ENCODE measurements at places on chromosomes 7 and 10.

GRCh38 chr7:100563809-100564400 lies 9.8 kb downstream of the SAP25 start:
- peak; percentile 68 for DNase-seq

GRCh38 chr10:251982-252582 lies 116.8 kb downstream of the ZMYND11 start:
- DNase-seq, result no peak

- DNase-seq, result no peak
Observed at GRCh38 chr7:9231630-9232121, 798.3 kb downstream of the NXPH1 start.

- no peak for DNase-seq
Observed at GRCh38 chr10:102267748-102268147, 22.4 kb downstream of the GBF1 start.

GRCh38 chr7:121401896-121402295 lies 5.8 kb upstream of the FAM3C start:
- DNase-seq, result no peak

GRCh38 chr7:66344166-66344565 lies 139.0 kb downstream of the TPST1 start:
- no peak for DNase-seq

DNA sequence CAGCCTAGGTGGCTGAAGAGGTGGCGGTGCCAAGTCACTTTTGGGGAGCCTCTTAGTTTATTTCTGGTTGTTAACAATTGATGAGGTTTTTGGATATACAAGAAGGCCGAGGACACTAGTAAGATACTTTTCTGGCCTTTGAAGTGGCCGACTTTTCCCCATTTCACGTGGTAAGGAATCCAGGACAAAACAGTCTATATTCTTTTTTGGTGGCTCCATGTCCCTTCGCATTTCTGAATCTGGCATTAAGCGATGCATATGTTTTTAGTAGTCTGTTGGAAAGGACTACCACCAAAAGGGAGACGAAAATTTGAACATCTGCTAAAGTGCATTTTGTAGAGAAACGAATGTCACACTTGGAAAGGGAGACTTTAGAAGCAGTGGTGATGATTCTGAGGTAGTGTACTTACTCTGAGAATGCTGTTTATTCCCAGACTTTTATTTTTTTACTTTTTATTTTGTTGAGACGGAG lies 1.5 kb downstream of the MLLT10 start:
- peak; percentile 41 for DNase-seq

GRCh38 chr10:51007781-51008180 lies 66.5 kb upstream of the PRKG1 start:
- no peak for DNase-seq

GRCh38 chr7:71486856-71487628 lies 355.1 kb downstream of the GALNT17 start:
- DNase-seq, result no peak

GRCh38 chr7:21690705-21691104 lies 147.9 kb downstream of the DNAH11 start:
- no peak for DNase-seq

DNA sequence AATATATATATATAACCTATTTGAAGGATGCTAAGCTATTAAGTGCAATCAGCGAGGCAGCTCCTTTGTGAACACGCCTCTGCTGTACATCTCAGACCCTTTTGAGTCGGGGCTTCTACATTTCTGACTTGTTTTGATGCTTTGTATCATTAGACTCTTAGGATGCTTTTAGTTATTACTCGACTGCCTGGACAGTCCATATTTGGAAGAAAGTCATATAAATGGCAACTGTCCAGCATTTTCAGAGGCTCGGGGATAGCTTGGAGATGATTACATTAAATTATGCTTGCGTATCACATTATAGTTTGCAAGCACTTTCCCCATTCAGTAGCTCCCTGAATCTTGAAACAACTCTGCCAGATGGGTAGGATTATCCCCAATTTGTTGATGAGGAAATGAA lies 257.9 kb downstream of the PTEN start:
- DNase-seq, result no peak

- DNase-seq, result no peak
Observed at GRCh38 chr7:90710466-90710850, 114.3 kb downstream of the CDK14 start.

- no peak for DNase-seq
Observed at GRCh38 chr7:64485623-64486022, 77.2 kb downstream of the ZNF680 start.

DNA sequence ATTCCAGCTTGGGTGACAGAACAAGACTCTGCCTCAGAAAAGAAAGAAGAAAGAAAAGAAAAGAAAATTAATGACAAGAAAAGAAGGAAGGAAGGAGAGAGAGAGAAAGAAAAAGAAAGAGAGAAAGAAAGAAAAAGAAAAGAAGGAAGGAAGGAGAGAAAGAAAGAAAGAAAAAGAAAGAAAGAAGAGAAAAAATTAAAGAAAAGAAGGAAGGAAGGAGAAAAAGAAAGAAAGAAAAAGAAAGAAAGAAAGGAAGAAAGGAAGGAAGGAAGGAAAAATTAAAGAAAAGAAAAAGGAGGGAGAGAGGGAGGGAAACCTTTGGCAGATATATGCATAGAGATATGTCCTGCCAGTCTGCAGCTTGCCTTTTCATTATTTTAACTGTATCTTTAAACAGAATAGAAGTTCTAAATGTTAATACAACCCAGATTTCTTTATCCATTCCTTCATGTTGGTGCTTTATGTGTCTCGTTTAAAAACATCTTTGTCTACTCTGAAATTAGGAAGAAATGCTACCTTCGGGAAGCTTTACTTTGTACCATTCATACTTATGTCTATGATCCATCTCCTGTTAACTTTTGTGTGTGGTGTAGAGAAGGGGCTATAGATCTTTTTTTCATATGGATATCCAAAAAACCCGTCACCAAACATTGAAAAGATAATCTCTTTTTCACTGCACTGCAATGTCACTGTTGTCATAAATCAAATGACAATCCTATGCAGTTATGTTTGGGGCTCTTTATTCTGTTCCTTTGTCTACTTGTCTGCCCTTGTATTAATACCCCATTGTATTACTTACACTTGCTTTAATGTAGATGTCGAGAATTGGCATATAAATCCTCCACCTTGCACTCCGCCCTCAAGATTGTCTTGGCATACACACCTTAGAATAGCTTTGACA lies 70.8 kb downstream of the VSTM4 start:
- DNase-seq, result no peak

DNA sequence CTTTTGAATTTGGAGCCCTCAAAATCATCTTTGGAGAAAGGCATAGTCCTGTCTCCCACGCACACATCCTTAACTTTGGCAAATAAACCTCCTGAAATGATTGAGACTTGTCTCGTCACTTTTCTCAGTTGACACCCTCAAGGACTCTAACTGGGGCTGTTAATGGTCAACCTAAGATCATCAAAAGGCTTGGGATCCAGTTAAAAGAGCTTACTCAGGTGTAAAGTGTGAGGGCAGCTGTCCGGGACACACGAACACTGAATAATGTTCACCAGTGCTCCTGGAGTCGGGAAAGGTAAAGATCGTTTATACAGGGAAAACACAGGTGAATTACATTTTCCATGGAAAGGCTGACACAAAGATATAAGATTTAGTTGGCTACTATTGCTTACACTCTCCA lies 84.7 kb downstream of the PAXIP1 start:
- DNase-seq, result no peak

- no peak for DNase-seq
Observed at GRCh38 chr7:30929686-30930085, 18.0 kb downstream of the AQP1 start.

- DNase-seq, result no peak
Observed at GRCh38 chr7:133668296-133669060, 415.6 kb downstream of the EXOC4 start.

DNA sequence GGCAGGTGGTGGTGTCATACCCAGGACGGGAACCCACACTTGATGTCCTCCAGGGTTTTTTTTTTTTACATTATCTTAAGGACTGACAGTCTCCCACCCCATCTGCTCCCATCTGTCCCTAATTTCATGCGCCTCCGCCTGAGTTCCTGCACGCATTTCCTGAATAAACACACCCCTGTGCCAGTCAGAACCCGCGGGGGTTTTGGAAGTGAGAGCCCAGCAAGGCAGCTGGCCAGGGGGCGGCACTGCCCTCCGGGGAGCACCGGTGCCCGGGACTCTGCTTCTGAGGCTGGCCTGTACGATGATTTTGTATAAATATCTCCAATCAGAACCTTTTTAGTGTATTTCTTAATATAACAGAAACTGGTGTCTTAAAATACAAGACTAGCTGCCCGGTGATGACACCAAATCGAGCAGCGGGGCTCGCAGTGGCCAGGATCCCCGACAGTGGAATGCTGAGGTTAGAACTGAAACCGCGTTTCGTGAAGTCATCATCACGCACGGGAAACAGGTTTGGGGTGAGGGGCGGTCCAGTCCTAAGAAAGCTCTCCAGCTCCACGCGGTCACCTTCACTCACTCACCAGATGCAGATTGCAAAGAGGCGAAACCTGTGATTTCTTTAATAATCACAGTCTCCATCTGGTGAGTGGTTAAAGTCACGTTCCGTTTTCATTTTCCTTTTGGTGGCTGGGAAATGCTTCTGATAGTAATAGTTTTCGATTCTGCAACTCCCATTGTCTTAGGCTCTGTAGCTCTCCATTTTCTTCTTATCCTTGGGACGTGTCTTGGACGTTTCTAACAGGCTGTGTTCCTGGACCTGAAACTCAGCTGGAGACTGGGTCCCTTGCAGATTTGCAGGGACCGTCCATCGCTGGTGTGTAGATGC lies 19.7 kb downstream of the BNIP3 start:
- no peak for DNase-seq

DNA sequence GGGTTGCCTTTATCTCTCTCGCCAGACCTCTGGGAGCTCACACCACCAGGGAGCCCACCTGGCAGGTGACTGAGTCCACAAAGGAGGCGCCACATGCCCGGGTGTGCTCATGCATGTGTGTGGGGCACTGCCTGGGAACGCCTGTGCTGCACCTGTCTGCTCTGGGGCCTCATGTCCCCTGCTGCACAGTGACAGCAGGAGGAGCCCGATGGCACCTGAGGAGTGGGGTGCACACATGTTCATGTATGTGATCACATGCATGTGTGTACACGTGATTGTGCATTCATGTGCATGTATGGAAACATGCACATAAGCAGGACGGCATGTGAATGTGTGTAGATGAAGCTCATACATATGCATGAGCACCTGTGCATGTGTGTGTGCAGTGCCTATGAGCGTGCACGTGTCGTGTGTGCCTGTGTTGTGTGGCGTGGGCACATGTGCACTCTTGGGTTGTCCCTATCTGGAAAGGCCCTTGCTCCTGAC lies 22.0 kb downstream of the YKT6 start:
- DNase-seq, result no peak

- DNase-seq, result no peak
Observed at GRCh38 chr7:100670074-100670473, 3.5 kb upstream of the GNB2 start.

All from muscle of arm (tissue), 14 donors.